Activated T-helper 17 cell treated with anti-CD3 and anti-CD28 coated beads, Interleukin-2, amount 50 U/mL, for 72 hours (primary cell): ENCODE measurements at places on chromosomes 2 and 18. TPM values are rescaled to one million over a fixed set of nuclear protein-coding genes. Genes with fewer than 3 reads are reported as not detected.

The SNORC gene
- 2.0 TPM for total RNA-seq

The WDR33 gene
- 80.3 TPM for total RNA-seq

The IL36G gene
- total RNA-seq = 0.48 TPM

- no peak for ATAC-seq
Observed at GRCh38 chr2:209382775-209383174, 41.1 kb upstream of the MAP2 start.

DNA sequence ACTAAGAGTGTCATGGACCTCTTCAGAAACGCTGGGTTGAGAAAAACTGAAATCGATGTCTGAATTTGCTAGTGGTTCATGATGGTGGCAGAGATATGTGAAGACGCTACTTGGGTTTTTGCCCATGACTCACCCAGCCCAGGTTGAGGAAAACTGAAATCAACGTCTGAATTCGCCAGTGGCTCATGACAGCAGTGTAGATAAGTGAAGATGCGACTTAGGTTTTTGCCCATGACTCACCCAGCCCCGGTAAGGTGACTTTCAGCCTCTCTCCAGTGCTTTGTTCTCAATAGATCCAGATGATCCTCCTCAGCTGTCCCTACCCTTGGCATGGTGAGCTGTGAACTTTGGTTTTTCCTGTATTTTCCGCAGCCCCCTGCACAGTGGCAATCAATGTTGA lies 105.3 kb upstream of the SIX3 start:
- peak; percentile 94 for ATAC-seq

GRCh38 chr2:24912523-24912922 lies 7.5 kb downstream of the ADCY3 start:
- no peak for ATAC-seq

- ATAC-seq = peak; percentile 85
Observed at GRCh38 chr2:159895258-159896065, 97.5 kb upstream of the CD302 start.

- ATAC-seq = no peak
Observed at GRCh38 chr2:44462934-44463849, 101.4 kb downstream of the CAMKMT start.

GRCh38 chr18:23871410-23871809 lies 143.1 kb upstream of the TTC39C start:
- ATAC-seq = peak; percentile 81

DNA sequence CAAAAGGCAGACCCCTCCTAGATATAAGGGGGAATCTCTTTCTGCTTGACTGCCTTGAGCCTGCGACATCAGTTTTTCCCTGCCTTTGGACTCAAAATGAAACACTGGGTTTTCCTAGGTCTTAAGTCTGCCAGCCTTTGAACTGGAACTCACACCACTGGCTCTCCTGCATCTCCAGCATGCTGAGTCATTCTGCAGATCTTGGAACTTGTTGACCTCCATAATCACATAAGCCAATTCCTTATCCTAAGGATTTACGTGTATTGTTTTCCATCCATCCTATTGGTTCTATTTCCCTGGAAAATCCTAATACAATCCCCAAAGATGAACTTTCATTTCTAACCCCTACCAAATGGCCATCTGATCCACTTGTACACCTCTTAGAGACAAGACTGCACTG lies 88.0 kb downstream of the AFF3 start:
- ATAC-seq = no peak

GRCh38 chr2:5696404-5696944 lies 4.3 kb downstream of the SOX11 start:
- ATAC-seq = no peak

DNA sequence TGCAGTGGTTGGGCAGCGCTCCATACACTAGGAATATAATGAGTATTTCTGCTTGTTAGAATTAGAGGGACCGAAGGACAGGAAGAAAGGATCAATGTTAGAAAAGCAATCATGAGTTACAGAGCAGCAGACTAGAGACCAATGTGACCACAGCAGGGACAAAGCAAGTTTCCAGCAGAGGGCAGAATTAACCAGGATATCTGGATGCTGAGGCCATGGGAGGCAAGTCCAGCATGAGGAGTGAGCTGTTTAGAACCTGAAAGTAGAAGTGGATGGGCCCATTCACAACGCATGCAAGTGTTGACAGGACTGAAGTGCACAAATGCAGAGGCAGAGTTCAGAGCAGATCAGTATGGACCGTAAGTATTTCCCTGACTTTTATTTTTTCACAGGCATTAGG lies 910.4 kb upstream of the GYPC start:
- ATAC-seq = no peak

DNA sequence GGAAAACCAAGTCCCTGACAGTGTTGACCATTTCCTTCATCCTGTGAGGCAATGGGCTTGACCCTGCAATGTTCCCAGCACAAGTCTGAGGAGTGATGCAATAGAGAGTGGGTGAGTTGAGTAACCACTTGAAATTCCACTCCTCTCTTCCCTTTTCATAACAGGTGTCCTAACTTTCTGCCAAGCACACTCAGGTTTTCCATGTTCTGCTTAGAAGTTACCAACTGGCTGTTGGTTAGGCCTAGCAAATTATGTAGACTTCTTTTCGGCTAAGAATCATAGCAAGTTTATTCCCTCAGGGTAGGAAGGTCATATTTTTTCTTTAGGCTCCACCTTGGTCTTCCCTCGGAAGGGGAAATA lies 11.5 kb downstream of the GNLY start:
- no peak for ATAC-seq

- no peak for ATAC-seq
Observed at GRCh38 chr2:66271777-66272176, 163.1 kb upstream of the MEIS1 start.
